ENCODE measurements at places on chromosomes 11 and 22.

DNA sequence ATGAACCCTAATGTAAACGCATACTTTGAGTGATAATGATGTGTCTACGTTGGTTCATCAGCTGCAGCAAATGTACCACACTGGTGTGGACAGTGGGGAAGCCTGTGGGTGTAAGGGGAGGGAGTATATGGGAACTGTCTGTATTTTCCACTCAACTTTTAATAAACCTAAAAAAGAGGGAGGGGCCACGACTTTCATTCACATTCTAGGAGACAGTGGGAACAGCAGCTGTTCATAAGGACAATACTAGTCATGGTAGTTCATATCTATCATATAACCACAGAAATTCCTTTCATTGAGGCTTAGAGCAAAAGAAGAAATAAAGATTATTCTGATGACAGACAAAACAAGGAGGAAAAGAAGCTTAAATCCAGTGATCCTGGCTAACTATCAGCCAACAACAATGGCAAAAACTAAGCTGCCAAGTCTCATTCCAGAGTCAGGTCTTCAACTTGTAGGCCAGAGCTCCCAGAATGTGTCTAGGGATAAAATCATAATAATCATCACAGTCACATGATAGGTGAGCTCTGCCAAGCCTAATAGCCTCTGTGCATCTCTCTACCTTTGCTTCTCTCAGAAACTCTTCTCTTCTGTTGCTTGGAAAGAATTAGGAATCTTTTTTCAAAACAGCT, 59.4 kb upstream of the CHRM4 start:
- DNase-seq, result no peak

DNA sequence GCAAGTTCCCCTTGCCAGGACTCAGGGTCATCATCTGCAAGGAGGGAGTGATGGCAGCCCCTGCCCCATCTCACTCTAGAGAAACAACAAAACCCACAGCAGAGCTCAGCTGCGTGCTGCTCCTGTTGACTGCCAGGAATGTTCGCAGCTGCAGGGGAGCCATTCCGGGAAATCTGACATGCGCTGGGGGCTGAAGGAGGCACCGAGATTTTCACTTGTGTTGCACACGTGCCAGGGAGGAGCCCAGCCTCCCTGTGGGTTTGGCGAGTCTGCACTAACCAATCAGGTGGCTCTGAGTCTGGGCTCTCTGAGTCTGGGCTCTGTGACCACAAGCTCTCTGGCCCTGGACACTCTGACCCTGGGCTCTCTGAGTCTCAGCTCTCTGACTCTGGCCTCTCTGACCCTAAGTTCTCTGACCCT, 10.5 kb downstream of the FGF3 start:
- DNase-seq, result no peak

DNA sequence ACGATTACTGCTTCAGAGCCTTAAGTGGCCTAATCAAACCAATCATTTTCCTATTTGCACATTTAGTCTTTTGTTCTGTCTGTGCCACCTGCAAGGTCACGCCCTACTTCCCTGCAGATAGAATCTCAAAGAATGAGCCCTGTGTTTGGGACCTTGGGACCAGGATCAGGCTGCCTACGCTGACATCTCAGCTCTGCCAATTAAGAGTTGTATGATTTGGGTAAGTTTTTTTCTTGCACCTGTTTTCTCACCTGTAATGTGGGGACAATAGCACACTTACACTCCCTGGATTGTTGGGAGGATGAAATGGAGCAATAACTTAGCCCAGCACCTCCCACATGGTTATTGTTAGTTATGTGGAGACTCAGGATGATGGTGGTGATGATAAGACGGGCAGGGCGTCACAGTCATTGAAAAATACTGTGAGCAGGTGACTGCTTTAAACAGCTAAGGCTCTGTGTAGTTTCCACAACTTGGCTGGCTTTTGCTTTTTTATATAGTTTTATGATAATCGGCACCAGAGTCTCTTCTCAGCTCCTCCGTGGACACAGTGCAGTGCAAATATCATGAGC, 155.0 kb downstream of the ADAMTS15 start:
- DNase-seq, result no peak

DNA sequence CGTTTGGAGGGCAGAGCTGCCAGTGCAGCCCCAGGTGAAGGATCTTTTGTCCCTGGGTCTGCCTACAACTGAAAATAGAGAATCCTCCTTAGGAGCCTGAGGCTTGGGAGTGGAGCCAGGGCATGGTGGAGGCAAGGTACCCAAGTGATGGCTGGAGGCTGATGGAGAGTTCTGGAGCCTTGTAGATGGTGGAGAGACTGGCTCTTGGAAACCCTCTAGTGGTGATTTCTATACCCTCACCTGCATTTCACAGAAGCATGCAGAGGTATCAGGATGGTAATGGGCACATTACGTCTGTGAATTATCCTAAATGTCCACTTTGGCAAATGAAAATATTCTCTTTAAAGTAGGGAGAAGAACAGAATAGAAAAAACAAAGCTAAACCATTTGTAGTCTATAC, 44.4 kb downstream of the INSC start:
- no peak for DNase-seq

- peak; percentile 38 for DNase-seq
These were observed 740 bp downstream of the FADS1 start for GRCh38 chr11:61815790-61816735.

- DNase-seq, result no peak
These were observed 34.5 kb downstream of the C11orf65 start for GRCh38 chr11:108432783-108433182.

DNA sequence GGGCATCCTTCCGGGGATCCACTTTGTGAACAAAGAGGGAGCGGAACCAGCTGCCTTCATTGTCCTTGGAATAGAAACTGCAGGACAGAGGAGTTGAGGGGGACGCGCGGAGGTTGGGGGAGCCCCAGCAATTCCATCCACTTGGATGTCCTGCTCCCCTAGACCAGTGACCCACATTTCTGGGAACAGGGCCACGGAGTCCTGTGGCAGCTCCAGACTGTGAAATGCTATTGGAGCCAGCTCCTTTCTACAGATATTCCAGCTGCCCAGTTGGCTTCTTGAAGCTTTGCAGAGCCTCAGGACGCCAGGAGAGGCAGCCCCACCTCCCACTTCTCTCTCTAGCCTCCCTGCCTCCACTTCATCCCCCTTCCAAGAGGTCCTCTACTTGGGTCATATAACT, 10.5 kb downstream of the NIPSNAP1 start:
- no peak for DNase-seq

DNA sequence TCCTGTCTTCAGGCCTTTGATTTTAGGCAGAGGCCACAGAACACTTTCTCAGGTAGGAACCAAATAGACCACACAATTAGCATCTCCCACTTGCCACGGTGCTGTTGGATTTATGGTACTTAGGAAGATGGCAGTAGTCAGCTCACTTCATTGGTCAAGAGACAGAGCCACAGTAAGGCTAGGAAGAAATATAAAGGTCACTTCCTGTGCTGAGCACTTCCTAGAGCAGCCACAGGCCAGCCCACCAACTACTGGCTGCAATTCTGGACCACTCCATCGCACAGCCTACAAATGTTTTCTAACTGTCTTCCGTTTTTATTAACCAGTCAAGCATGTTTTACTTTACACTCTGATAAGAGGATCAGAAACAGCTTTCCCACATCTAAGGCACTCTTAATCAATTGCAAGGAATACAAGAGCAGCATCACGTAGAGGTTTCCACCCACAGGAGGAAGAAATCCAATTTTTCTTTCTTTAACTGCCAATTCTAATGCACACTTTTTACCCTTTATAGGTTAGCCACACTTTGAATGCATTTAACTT, 54.7 kb downstream of the ABTB2 start:
- DNase-seq, result no peak

DNA sequence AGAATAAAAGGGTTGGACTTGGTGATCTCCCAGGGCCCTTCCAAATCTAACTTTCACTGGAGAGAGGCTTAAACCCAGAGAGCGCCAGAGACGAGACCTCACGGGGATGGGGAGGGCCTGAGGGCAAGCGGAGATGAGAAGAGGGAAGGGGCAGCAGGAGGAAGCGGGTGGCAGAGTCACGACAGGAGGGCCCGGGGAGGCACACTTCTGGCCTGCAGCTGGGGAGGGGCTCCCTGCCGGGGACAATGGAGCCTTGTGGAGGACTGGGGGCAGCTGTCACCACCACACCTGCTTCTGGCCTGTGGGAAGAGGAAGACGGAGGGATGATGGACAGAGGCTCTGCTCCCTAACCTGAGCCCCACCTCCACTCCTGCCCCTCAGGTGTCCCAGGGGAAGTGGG, 40.2 kb downstream of the PDE2A start:
- no peak for DNase-seq
